ENCODE measurements at places on chromosomes 12 and 14. TPM values are rescaled to one million over a fixed set of nuclear protein-coding genes. Genes with fewer than 3 reads are reported as not detected.

Gene C3AR1
- not detected for total RNA-seq

Gene KRT7
- 2,828 TPM for total RNA-seq

Gene TAS2R31
- total RNA-seq, result 4.1 TPM

Gene MFAP5
- not detected for total RNA-seq

Gene CYP46A1
- not detected for total RNA-seq

Gene MAP3K9
- total RNA-seq, result 23.3 TPM

Gene RNASE7
- total RNA-seq, result not detected

Gene RPL41
- 2,426 TPM for total RNA-seq

Gene CEBPE
- not detected for total RNA-seq

Gene SAMD15
- 1.1 TPM for total RNA-seq

Gene REP15
- 0.78 TPM for total RNA-seq

Gene TBC1D30
- total RNA-seq, result 29.4 TPM

Gene ATXN7L3B
- 59.7 TPM for total RNA-seq

Gene RPL36AL
- 161 TPM for total RNA-seq

Gene GYS2
- not detected for total RNA-seq

Gene TMCC3
- 4.0 TPM for total RNA-seq

Gene EPYC
- total RNA-seq, result not detected

Gene PXMP2
- total RNA-seq, result 41.9 TPM

Gene OR4K14
- total RNA-seq, result not detected

Gene KRT8
- 2,474 TPM for total RNA-seq

Gene CFAP54
- total RNA-seq, result 0.35 TPM

Gene DHRS2
- 3.0 TPM for total RNA-seq

Gene SPTSSA
- 22.0 TPM for total RNA-seq

Gene FAM181A
- not detected for total RNA-seq

Gene GLT8D2
- total RNA-seq, result not detected

Gene CAPZA3
- total RNA-seq, result 0.45 TPM

Gene SPX
- total RNA-seq, result not detected

Gene ADAMTS20
- not detected for total RNA-seq

Gene SLC7A8
- total RNA-seq, result not detected

Gene LPAR5
- total RNA-seq, result 3.2 TPM

Gene PRKD1
- total RNA-seq, result 9.7 TPM

Gene GPR135
- 6.3 TPM for total RNA-seq

Gene STYK1
- 8.4 TPM for total RNA-seq

Gene GCH1
- 6.8 TPM for total RNA-seq

Gene OR4E2
- total RNA-seq, result not detected

Gene RASSF9
- 3.0 TPM for total RNA-seq

Gene IL23A
- 1.8 TPM for total RNA-seq

Gene HEATR5A
- 31.3 TPM for total RNA-seq

Gene SLCO1B1
- total RNA-seq, result 1.4 TPM

Gene PRB2
- not detected for total RNA-seq

Gene FOXG1
- not detected for total RNA-seq

Gene SRRM4
- not detected for total RNA-seq

Gene HHIPL1
- not detected for total RNA-seq

Gene GLI1
- total RNA-seq, result 0.54 TPM

Gene PLEKHG7
- total RNA-seq, result 2.5 TPM

Gene KRT6C
- total RNA-seq, result not detected

Gene TMEM132C
- not detected for total RNA-seq

Gene CIROP
- not detected for total RNA-seq

Gene BICDL1
- 25.7 TPM for total RNA-seq

Gene KIF21A
- 28.7 TPM for total RNA-seq

Data from Calu3 (cell line).